ENCODE measurements at places on chromosomes 3 and 15.
A peak's percentile ranks its signal among the peaks of the same experiment; 100 is the strongest.

DNA sequence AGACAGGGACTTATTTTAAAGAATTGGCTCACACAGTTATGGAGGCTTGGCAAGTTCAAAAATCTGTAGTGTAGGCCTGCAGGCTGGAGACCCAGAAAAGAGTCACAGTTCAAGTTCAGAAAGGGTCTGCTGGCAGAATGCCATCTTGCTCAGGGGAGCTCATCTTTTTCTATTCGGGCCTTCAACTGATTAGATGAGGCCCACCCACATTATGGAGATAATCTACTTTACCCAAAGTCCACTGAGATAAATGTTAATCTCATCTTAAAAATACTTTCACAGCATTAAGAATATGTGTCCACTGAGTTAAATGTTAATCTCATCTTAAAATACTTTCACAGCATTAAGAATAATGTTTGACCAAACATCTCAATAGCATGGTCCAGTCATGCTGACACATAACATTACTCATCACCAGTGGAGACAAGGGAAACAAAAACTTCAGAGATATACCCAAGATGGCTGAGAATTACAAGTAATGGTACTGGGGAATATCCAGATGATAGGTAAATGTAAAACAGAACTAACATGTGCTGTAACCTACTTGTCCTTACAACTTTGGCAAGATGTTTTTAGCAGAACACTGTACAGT, 74.3 kb upstream of the STAC start:
- no peak for DNase-seq

- no peak for DNase-seq
Measured at GRCh38 chr3:76673171-76673570, 366.7 kb upstream of the ROBO2 start.

- DNase-seq, result no peak
Measured at GRCh38 chr3:112355307-112355687, 22.3 kb downstream of the CD200 start.

DNA sequence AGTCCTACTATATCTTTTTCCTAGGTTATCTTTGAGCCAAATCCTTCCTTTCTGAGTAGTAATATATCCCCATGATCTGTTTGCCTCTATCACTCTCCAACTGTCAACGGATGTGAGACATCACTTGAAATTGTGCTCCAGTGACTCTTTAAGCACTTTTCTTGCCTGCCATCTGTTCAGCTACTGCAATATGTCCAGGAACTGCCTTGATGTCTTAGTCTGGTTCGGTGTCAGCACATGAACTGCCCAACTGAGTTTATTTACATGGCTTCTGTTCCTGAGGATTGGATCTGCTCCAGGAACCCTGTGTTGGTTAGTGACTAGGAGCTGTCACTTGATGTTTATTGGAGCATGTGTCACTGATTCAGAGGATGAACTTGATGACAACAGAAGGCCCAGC, 116.5 kb downstream of the SLC9A9 start:
- DNase-seq, result no peak

DNA sequence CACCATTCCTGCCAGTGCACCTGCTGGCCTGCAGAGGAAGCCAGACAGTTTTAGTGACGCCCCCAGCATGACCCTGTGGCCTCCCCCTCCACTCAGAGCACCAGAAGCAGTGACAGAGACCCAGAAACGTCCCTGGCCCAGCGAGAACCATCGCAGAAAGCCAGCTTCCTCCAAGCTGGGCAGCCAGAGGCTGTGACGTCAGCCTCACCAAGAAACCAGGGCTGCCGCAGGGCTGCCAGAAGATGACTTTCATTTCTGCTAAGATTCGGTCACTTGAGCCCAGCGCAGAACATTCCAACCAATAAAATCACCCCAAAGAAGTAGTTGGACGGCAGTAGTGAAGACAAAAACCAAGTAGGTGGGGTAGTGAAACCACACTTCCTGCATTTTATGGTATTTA, 29.6 kb upstream of the RPL32 start:
- DNase-seq, result no peak

DNA sequence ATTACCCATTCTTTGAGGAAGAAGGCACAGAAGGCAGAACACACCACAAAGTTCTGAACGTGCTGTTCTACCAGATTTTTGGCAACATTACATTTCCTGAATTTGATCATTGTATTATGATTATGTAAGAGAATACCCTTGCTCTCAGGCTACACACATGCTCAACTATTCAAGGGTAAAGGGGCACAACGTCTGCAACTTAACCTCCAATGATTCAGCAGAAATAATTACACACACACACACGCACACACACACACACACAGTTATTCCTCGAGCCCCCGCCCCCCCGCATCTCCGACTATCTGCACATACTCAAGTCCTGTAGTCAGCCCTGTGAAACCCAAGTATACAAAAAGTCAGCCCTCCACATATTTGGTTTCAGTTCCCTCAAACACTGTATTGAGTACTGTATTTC, 26.8 kb downstream of the RPN1 start:
- no peak for DNase-seq

DNA sequence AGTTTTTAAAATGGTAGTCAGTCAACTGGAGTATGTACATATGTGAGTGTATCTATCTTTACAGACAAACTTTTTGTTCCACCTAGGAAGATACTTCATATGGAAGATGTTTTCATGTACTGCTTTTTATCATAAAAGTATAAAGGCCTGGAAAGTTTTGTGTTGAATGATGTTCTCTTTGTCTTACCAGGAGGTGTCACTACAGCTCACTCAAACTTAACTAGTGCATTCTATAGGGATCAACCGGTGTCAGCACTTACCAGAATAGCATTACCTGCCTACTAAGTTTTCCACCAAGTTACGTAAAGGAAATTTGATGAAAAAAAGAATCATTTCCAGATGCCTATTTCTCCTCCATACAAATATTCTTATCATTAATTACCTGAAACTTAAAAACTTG, 522.6 kb upstream of the SEMA6D start:
- peak; percentile 3 for DNase-seq

DNA sequence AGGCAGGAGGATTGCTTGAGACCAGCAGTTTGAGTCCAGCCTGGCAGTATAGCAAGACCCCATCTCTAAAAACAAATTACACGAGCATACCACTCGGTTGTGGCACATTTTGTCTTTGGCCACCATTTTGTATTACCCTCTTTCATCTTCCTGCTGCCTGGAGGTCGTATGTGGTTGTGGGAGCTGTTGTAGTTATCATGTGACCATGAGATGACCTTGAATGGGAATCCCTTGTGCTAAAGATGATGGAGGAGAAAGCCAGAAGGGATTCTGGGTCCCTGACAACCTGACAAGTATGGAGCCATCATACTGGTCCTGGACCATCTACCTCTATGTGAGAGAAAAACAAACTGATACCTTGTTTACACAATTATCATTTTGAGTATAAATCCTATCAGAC, 45.2 kb upstream of the BHLHE40 start:
- DNase-seq, result no peak

DNA sequence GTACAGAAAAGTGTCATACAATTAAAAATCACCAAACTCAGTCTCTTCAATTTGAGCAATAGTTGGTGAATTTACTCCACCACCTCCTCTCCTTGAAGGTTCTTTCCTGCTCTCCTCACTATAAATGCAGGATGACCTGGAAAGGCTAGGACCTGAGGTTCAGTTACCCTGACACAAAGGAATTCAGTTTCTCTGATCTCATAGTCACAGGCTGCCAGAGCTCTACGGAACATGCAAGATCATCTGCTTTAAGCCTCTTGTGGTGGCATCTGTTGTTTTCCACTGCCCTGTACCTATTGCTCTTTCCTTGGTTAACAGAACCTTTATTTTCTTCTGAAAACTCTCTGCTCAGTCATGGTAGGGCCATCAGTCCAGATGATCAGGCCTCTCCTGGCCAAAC, 4.9 kb upstream of the TP63 start:
- DNase-seq, result no peak

GRCh38 chr3:60189304-60189703, 1061.9 kb downstream of the FHIT start:
- no peak for DNase-seq

- DNase-seq, result no peak
Measured at GRCh38 chr3:47405820-47406761, 25.3 kb downstream of the PTPN23 start.

DNA sequence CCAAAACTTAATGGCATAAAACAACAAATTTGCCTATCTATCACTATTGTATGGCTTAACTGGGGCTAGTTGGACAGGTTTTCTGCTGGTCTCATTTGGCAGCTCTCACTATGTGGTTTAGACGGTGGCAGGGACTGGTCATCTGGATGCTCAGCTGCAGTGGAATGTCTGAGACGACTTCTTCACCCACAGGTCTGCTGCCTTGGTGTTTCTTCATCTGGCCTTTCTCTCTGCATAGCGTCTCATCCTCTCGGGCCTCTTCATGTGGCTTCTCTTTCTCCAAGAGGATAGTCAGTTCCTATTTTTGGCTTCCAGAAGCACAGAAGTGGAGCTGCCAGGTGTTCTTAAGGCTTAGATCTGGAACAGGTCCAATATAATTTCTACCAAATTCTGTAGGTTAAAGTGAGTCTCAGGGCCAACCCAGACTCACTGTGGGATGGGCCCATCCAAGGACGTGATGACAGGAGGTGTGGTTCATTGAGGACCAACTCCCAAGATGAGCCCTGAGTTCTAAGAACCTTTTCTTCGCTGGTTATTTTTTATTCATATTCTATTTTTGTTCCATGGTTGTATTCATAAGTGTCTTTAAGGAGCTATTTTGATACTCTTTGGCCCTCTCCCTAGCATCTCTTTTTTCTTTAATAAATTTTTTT, 18.6 kb downstream of the UBE2Q2 start:
- DNase-seq, result no peak

- DNase-seq, result no peak
Measured at GRCh38 chr3:197960694-197961581, 921 bp downstream of the LMLN start.

GRCh38 chr3:193262707-193263106, 21.7 kb downstream of the PLAAT1 start:
- DNase-seq, result no peak

- no peak for DNase-seq
Measured at GRCh38 chr15:62799037-62799436, 243.5 kb upstream of the TPM1 start.

DNA sequence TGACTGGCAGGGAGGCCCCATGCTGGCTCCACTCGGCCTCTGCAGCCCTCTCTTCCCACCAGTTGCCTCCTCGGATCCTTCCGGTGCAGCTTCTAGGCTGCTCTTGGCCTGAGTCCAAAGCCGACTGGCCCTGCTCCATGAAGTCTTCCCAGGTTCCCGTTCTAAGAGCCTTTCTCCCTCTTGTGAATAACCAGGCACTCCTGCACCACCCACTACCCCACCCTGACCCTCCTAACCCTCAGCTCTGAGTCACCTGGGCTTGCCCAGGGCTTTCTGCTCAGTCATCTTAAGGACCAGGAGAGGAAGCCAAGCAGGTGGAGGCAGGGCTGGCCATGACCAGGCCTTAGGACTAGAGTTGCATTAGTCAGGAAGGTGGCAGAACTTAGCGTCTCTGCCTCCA, 28.1 kb upstream of the CNBP start:
- no peak for DNase-seq

All from AML-193 (cell line).